ENCODE measurements at places on chromosomes 4 and X.

GRCh38 chr4:186920483-186920882, 196.8 kb upstream of the FAT1 start:
- no peak for DNase-seq

DNA sequence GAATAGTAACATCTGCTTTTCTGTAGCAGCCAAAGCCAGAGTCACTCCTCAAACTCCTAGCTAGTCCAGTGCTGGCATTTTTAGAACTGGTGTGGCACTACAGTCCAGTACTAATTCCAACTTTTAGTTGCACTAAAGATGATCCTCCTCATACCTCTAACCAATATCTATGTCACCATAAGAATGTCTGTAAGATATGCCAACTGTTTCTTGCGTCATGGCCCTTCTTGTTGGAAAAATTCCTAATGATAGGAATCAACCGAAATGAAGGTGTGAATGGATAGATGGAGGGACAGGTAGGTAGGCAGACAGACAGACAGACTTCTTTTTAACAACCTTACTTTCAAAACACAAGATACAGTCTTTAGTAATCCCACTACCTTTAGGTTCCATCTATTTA, 74.6 kb upstream of the PRSS48 start:
- DNase-seq = no peak

DNA sequence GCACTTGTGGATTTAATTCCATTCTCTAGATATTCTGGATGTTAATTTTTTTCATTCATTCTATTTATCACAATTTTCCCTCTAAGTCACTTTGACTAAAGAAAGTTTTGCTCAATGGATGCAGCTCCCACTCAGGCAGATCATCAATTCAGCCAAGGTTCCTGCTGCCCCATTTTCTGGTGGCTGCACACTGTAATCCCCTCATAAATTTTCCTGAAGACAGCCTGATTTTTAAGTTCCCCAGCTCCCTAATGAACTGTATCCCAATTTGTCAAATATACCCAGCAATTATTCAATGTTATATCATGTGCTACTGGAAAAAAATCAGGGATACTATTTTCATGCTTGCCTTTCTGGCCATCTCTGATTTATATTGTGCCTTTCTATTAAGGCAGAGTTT, 61.2 kb downstream of the SCD5 start:
- DNase-seq = no peak

DNA sequence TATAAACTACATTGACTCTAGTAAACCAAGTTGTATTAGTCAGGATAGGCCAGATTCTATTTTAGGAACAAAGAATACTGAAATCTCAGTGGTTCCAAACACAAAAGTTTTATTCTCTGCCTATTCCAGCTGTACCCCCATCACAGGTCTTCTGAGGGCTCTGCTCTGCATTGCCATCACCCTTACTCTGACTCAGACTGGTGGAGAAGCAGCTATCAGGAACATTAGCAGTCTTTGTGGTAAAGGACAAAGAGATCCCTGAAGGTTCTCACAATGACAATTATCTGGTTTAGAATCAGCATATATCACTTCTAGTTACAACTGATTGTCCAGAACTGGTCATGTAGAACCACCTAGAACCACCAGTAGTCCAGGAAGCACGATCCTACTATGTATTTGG, 251.1 kb downstream of the GLUD2 start:
- DNase-seq = no peak

DNA sequence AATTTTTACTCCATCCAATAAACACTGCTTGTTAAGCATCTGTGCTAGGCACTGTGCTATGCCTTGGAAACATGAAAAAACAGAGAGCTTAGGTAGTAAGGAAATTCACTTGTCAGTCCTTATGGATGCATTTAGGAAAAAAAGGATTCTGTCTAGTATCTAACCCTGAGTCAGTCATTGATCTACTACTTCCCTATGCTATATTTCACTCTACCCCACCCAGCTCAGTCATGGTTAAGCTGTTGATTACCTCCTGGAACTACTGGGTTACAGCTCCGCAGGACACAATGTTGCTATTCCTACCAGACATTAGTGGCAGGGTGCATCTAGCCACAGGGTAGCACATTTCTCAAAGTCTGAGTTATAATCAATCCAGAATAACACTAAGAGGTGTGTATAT, 2.9 kb upstream of the USP53 start:
- DNase-seq = no peak

DNA sequence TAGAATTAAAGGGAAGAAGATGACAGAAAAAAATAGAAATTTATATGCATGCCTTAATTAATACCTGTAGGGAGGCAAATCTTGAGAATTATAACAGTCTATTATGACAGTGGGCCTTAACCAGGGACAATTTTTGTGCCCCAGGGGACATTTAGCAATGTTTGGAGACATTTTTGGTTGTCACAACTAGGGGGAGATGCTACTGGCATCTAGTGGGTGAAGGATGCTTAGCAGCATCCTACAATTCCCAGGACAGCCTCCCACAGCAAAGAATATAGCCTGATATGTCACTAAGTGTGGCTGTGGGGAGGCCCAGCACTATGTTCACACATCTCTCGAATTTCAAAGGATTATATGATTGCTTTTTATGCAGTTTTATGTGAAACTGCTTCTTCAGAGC, 10.5 kb downstream of the GPR82 start:
- DNase-seq = no peak

DNA sequence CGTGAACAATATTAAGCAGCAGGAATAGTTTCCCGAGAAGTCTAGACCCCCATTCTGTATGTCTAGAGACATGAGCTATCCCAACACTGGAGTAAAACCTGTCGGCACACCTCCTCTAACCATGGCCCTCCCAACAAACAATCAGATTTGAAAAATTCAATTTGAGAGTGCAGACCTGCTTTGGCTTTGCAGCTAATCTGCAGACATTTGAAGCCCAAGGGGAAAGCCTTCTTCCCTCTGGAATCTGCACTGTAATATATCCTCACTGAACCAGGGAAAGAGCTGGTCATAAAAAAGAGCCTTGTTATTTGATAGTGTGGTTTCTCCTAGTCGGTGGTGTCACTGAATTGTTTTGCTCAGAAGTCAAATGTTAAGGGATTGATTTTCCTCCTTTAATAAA, 44.6 kb upstream of the KLHL34 start:
- no peak for DNase-seq

DNA sequence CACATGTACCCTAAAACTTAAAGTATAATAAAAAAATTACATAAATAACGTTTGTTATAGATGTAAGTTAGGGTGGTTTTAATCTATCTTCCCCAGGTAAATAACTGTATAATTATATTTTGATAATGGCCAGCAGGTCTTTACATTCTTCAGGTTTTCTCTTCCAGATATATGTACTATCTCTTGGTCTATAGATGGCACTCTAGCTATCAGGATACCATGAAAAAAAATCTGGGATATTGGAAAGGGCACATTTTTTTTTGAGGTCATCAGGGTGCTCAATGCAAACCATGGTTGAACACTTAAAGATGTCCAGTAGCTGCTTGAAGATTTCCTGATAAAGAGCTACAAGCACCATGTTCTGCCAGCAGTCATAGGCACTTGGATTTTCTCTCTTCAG, 15.6 kb upstream of the ADH4 start:
- no peak for DNase-seq

DNA sequence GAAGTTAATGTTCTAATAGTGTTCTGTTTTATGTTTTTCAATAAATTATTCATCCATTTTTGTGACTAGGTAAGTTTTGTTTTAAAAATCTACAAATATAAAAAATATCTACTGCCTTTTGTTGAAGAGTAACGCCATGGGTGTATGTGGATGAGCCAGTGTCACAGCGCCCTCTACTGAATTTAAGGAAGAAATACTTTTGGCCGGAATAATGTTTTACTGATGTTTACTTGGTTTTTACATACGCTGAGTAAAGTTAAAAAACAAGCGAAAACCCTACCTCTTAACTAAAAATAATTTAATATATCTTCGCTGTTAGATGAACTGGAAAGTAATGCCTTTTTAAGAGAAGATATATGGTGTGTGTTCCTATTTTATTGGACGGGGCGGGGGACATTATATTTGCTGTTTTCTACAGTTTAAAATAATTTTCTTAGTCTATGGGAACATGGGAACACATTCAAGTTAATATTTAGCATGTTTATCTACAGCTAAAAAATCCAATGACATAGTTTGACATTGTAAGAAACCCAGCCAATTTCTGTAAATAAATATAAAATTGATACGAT, 86.1 kb downstream of the CPE start:
- no peak for DNase-seq

DNA sequence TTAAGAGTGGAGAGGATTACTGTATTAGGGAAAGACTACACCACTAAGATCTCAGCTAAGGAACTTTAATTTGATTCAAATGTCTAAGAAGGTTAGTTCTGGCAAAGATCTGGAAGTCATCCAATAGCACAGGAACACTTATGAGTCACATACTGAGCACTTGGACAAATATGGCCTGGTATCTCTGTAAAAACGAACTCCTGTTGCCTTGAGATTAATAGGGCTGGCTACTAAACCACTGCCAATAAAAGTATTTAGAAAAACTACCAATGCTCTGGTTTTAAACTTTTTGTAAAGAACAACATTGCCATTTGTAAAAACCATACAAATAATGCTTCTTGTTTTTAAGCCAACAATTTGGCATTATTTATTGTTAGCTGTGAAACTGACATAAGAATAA, 70.5 kb downstream of the SEC24D start:
- no peak for DNase-seq

GRCh38 chrX:138859421-138859820, 147.9 kb upstream of the FGF13 start:
- DNase-seq = no peak

GRCh38 chr4:177436456-177436855, 5.8 kb downstream of the AGA start:
- no peak for DNase-seq

DNA sequence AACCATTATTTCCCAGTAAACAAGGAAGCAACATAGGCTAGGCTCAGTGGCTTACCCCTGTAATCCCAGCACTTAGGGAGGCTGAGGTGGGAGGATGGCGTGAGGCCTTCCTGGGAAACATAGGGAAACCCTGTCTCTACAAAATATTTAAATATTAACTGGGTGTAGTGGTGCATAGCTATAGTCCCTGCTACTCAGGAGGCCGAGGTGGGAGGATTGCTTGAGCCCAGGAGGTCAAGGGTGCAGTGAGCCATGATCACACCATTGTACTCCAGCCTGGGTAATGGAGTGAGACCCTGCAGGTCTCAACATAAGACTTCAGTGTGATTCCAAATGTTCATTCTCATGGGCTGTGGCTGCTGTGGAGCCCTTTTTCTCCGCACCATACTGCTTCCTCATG, 34.9 kb downstream of the FHDC1 start:
- no peak for DNase-seq

- DNase-seq = no peak
Measured at GRCh38 chrX:134191281-134191680, 45.7 kb upstream of the CCDC160 start.
